ENCODE measurements at places on chromosomes 12 and 14.

- DNase-seq: no peak
Measured at GRCh38 chr12:96400631-96401075, 414 bp upstream of the CDK17 start.

DNA sequence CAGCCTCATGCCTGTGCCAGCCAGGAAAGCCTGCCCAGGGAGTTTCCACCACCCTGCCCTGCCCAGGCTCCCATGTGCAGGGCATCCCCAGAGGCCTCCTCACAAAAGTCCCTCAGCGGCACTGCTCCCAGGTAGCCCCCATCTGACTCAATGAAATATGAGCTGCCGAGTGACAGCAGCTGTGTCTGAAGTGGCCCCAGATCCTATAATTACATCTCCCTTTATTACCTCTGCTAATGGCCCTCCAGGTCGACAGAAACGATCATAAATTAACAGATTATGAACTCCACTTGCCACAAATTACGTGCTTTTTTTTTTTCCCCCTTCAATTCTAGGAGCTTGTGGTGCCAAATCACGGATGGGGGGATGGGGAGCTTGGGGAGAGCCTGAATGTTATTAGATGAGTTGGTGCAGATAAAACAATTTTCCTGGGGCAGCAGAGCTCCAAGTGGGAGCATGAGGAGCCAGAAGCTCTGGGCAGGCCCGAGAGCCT is 110.4 kb downstream of the ESRRB start:
- no peak for DNase-seq

- peak; percentile 66 for DNase-seq
Measured at GRCh38 chr12:69102856-69103255, 136.5 kb upstream of the CPSF6 start.

GRCh38 chr14:69666112-69666511 is 54.7 kb downstream of the SUSD6 start:
- no peak for DNase-seq

DNA sequence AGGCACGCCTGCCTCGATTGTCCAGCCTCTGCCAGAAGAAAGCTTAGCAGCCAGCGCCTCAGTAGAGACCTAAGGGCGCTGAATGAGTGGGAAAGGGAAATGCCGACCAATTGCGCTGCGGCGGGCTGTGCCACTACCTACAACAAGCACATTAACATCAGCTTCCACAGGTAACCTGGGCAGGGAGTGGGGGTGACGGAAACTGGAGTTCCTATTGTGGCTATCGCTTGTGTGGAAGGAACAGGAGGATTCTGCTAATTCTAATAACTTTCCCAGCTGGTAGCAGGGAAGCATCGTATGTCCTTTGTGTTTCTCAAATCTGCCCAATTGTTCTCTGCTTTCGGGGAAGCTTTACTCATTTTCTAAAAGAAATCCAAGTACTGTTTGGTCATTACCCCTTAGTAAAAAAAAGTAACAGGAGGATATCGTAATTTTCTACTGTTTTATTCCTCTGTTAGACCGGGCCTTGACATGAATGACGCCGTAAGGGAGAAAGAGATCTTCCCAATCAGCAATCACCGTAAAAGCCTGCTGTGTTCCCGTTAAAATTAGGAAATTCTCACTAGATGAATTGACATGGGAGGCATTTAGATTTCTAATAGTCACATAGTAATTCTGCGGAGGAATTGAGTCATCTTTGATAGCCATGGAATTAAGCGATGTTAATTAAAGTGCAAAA is 449 bp downstream of the THAP2 start:
- peak; percentile 22 for DNase-seq

DNA sequence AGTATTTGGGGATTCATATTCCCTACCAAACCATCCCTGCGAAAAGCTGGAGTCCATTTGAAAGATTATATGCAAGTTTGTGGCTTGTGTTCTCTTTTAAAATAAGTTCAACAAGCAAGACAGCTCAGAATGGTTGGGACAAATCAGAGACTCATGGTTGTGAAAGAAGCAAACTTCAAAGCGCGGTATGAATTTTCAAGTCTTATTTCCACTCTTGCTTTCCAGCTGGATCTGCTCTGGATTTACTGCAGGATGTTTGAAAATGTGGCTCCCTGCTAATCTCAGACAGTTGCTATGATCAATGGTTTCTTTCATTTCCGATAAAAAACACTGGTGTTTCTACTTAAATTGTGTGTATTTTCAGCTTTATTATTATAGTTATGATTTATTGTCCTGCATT is 477.5 kb downstream of the RAD51B start:
- DNase-seq: no peak

GRCh38 chr12:55671746-55672145 is 35.1 kb downstream of the OR10P1 start:
- DNase-seq: no peak

GRCh38 chr14:101118746-101119591 is 215.4 kb upstream of the RTL1 start:
- no peak for DNase-seq

DNA sequence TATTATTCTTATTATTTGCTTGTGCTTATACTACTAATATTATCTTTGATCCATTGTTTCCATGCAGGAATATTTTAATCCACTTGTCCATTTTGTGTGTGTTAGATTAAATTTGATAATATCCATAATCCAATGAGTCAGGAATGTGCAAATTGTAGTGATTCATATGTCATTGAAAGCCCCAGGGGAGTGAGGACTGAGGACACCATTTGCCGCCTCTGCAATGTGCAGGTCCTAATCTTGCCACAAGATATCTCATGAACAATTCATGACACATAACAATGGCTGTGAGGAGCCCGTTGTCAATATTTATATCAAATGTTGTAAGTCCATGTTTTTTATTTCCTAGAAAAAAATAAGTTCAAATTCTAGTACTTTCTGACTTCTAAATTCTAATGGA is 250.5 kb downstream of the ZFP36L1 start:
- DNase-seq: no peak

All from inflammatory macrophage treated with lipopolysaccharide for 1 hour (primary cell).